ENCODE measurements at places on chromosomes 3 and 15.

GRCh38 chr3:152430223-152431002 lies 161.7 kb downstream of the MBNL1 start:
- DNase-seq, result no peak

- DNase-seq, result no peak
Measured at GRCh38 chr3:48984663-48985062, 5.4 kb upstream of the P4HTM start.

GRCh38 chr3:179513862-179514261 lies 48.9 kb upstream of the ACTL6A start:
- DNase-seq, result no peak

DNA sequence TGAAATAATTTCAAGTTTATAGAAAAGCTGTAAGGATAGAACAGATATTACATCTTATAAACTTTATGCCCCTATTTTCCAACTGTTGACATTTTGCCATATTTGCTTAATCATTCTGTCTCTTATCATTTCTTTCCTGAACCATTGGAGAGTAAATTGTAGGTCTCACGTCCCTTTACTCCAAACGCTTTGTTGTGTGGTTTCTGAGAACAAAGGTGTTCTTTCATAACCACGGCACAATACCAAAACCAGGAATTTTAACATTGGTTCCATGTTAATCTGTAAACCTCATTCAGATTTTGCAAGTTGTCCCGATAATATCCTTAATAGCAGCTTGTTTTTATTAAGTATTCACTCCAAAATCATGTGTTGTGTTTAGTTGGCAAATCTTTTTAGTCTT lies 134.8 kb downstream of the AKAP13 start:
- no peak for DNase-seq

GRCh38 chr3:16050641-16051467 lies 123.6 kb upstream of the GALNT15 start:
- peak; percentile 23 for DNase-seq

GRCh38 chr3:126665959-126666657 lies 11.2 kb upstream of the TXNRD3 start:
- DNase-seq, result no peak

DNA sequence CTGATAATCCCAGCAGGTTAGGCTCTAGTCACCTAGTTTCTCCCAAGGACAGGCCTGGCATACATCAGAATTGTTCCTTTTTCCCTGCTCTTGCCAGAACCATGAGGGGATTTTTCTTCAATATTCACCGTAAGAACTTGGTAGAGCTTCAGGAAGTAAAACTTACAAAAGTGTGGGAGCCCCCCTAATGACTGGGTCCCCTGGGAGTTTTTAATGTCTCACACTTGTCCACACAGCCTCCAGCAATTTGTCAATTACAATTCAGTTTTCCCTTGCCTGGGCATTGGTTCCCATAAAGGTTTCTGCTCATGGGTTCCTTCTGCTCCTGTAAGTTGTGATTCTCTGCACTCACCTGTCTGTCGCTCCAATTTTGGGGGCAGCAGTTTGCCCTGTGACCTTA lies 28.5 kb downstream of the LHFPL4 start:
- no peak for DNase-seq

DNA sequence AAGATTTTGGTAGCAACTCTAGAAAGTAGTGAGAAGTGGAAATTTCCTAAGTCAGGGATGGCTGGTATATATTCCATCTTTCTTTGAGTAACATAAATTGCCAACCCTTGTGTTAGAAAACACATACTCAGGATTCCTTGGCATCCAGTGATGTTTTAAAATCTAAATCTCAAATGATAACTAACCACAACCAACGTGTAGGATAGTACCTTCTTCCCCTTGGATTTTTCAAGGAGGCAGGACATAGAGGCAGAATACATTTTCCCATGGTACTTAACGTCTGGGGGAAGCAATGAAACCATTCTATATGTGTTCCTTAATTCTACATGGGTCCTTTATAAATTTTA lies 93.4 kb downstream of the WDR76 start:
- DNase-seq, result no peak

DNA sequence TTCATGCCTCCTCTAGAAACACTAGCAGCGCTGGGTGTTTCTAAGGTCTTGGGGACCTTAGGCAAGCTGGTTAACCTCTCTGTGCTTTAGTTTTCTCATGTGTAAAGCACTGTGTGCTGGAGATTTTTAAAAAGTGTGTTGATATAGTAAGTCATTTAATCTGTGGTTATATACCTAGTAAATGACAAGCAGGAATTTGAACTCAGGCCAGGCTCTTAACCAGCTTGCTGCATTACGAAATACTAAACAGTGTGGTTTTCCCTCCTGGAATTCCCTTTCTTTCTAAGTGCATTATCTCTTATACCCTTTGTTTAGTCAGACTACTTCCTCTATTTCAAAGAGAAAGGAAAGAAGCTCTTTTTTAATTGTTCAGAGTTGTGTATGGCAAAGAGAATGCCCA lies 26.5 kb downstream of the NEO1 start:
- peak; percentile 79 for DNase-seq

GRCh38 chr3:103002425-103003176 lies 567.8 kb downstream of the ZPLD1 start:
- peak; percentile 16 for DNase-seq
